ENCODE measurements at places on chromosomes 6 and 20.

- DNase-seq, result no peak
These were observed 712.9 kb upstream of the MAP3K7 start for GRCh38 chr6:91299544-91300491.

GRCh38 chr6:134961366-134961765 lies 11.5 kb upstream of the ALDH8A1 start:
- no peak for DNase-seq

DNA sequence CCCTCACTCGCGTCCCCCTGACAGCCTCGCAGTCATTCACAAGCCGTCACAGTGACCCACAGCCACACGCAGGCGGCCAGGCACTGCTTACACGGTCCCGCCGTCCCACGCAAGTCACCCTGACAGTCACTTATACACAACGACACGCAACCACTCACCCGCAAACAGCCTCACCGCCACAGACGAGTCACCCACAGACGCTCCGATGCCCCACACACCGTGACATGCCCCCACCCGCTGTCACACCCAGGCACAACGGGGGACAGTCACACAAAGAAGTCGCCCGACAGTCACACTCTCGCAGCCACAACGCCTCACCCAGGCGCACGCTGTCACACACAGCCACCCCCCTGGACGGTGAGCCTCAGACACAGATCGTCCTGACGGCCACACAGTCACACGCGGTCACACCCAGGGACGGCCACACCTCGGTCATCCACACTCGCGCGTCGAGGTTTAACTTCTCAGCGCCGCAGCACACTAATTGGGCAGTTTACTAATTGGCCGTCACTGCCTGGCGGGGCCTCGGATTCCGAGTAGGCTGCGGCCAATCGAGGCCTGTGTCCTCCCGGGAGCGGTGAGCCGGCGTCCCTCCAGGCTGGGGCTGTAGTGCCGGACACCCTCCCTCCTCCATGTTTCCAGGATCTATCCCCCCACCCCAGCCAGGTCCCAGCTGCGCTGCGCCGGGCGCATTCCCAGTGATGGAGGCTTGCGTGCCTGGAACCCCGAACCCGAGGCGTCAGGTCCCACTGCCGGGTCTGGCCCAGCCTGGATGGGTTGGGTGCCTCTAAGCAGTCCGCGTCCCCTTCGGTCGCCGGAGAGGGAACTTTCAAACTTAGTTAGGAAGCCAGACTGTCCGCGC lies 790 bp downstream of the TOX2 start:
- DNase-seq, result peak; percentile 71

- DNase-seq, result no peak
These were observed 270.0 kb upstream of the CDYL start for GRCh38 chr6:4506223-4506622.

GRCh38 chr20:24560571-24561491 lies 91.4 kb downstream of the SYNDIG1 start:
- no peak for DNase-seq

DNA sequence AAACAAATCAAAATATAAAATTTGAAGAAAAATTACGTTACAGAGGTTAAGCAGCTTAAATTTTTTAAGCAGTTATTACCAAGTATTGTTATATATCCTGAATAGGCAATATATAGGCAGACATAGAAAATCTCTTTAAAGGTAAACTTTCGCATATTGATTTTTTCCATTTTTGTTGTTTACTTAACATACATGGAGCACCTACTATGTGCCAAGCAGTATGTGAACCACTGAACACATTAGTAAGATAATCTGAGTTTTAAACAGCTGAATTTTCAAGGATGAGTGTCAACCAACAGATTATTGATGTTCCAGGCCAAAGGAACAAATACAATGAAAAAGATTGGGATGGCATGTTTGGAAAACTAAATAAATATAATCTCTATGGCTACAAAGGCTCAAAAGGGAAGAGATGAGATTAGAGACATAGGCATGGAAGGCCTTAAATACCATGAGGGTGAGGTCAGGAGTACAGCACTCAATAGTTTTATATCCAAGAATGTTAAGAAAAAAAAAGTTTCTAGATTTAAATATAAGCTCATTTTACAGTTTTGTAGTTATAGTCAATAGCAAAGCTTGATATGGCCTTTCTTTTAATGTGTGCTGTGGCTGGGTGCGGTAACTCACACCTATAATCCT lies 277.5 kb downstream of the PTPRK start:
- DNase-seq, result no peak

DNA sequence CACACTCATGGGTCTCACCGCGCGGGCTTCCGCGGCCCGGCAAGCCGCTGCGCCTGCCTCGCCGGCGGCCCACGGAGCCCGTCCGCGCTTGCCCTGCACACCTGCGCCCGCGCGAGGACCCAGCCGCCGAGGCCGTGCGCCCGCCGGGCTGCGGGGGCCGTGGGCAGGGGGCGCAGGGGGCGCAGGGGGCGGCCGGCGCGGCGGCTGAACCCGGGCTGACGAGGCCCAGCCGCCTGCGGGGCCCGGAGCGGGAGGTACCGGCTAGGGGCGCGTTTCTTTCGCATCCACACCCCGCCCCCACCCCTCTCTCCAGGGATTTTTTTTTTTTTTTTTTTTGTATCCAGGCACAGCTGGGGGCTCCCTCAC lies 43.8 kb upstream of the OSTM1 start:
- DNase-seq, result no peak

GRCh38 chr6:135995545-135995898 lies 144.0 kb downstream of the PDE7B start:
- DNase-seq, result no peak

DNA sequence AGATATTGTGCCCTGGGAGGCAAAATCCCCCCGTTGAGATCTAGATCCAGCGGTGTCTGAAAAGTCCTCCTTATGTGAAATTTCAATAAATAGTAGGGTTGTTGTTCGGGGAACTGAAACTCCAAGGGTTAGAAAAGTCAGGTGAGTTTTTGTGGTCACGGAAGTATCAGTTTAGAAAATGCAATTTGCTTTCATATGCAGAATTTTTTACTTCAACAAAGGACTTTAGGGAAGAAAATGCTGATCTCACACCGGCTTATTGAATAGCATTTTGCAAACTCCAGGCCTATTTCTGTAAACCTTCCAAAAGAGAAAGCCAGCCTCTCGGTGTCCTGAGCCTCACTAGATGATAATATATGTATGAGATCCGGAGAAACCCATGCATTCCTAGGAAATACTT lies 254.7 kb downstream of the TSHZ2 start:
- DNase-seq, result no peak

- peak; percentile 75 for DNase-seq
These were observed 9.0 kb downstream of the ADA start for GRCh38 chr20:44642203-44643153.

DNA sequence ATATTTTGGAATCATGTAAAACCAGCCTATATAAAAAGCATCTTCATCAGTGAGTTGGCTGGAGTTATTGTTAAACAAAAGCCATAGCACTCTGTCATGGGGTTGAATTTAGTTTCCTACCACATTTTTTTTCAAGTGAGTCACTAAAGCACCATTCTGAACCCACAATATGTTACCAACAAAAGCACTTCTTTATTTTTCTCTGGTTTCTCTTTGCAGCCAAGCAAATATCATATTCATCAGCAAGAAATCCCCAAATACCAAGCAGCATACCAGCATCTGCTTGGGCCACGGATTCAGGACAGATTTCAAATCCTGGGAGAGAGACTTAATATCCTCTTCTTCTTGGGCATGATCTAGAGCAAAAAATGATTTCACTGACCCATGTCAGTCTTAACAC lies 441.4 kb downstream of the BCKDHB start:
- no peak for DNase-seq

DNA sequence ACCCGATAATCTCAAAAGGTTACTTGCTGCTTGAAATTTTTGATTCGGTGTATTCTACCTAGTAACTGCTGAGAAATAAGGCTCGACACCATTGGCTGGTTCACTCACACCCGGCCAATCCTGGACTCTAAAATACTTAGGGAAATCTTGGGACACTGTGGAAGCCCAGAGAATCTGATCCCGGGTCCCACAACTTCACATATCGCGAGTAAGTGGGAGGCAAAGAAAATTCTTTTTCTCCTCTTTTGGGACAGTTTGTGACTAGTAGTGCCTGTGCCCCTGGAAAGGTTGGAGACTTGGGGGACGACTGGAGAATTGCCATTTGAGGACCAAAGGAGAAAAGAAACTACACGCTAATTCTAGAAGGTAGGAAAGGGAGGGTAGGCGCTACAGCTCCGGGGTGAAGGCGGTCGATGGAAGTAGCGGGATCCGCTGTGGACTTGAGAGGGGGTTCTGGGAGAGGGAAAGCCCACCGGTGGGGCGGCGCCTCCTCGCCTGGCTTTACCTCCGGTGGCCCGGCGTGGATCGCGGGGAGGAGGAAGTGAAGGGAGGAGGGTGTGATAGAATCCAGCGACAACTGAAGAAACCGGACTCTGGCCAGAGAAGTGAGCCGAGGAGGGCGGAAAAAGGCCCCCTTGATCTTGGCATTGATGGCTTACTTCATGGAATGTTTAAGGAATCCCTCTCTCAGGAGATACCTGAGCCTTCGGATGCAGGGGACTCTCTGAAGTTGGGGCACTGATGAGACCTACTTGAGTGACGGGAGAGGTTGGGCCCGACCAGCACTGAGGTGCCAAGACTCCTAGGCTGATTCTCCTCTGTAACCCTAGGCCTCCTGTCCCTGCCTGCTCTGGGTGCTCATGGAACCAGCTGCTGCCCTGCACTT lies 18.8 kb upstream of the BTN3A3 start:
- peak; percentile 43 for DNase-seq

Measured in GM06990 (cell line).